GM04503 (cell line): ENCODE measurements at places on chromosomes 7 and 10.

- peak; percentile 3 for DNase-seq
Observed at GRCh38 chr7:120052884-120053382, 220.0 kb upstream of the KCND2 start.

DNA sequence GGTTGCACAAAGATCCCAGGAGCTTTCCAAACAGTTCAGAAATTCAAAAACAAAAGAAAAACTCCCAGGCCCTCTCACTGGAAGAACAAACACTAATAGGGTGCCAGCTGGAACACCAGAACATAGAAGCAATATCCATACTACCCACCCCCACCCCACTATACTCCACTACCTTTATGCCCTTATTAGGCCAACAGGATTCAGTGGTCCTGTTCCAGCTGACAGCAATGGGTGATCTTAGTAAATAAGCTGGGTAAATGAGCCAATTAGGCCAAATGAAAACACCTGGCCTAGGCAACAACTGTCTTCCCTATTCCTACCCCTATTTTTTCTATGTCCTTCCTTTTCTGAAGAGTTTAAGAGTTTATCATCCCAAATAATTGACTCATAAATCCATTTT, 11.7 kb downstream of the NOC3L start:
- no peak for DNase-seq

- no peak for DNase-seq
Observed at GRCh38 chr10:59829601-59830000, 76.3 kb upstream of the MRLN start.

- no peak for DNase-seq
Observed at GRCh38 chr10:8389630-8390029, 335.1 kb downstream of the GATA3 start.

GRCh38 chr7:42790196-42790595, 121.7 kb downstream of the C7orf25 start:
- DNase-seq = no peak

GRCh38 chr10:50946991-50947781, 61.8 kb upstream of the A1CF start:
- DNase-seq = no peak

GRCh38 chr7:1109581-1110310, 21.8 kb downstream of the GPER1 start:
- DNase-seq = no peak

DNA sequence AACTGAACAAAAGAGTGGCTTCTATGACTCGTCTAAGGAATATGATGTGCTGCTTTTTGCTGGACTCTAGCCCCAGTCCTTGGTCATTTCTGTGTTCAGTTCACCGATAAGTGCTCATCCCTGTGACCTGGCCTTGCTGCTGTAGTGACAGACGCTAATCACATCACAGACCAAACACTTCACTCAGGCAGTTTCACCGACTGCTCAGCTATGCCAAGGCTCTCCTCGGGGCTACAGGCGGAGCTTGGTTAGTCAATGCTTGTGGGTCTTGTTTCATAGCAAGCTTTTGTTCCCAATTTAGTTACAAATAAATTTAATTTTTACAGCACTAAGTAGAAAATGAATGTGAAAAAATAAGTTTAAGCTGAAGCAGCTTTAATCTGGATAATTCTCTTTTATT, 190.8 kb upstream of the PRKCQ start:
- DNase-seq = no peak

- DNase-seq = no peak
Observed at GRCh38 chr10:95363303-95363912, 72.6 kb upstream of the PDLIM1 start.

- DNase-seq = no peak
Observed at GRCh38 chr10:78876449-78876848, 192.3 kb upstream of the ZMIZ1 start.

GRCh38 chr10:70809726-70810125, 6.0 kb upstream of the SGPL1 start:
- no peak for DNase-seq

DNA sequence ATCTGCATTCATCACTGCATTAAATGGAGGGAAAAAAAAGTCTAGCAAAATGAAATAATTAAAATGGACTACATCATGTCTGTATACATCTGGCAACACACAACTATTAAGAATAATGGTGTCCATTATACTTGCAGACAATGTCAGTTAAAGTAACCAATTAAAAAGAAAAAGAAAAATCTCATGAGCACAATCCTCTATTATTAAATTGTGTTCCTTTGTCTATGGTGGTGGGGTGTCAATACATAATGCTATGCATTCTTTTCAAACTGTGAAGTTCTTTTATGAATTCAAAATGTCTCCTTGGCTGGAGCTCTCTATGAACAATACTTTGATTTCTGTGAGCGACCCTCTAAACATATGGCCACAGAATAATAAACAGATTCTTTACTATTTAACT, 63.5 kb downstream of the NRP1 start:
- no peak for DNase-seq
